Left forelimb (tissue), 1 donor: ENCODE measurements at places on chromosomes 7 and 10.

GRCh38 chr7:128924707-128925588, 12.8 kb upstream of the IRF5 start:
- DNase-seq: no peak

GRCh38 chr10:594584-595270, 94.7 kb downstream of the DIP2C start:
- DNase-seq: no peak

DNA sequence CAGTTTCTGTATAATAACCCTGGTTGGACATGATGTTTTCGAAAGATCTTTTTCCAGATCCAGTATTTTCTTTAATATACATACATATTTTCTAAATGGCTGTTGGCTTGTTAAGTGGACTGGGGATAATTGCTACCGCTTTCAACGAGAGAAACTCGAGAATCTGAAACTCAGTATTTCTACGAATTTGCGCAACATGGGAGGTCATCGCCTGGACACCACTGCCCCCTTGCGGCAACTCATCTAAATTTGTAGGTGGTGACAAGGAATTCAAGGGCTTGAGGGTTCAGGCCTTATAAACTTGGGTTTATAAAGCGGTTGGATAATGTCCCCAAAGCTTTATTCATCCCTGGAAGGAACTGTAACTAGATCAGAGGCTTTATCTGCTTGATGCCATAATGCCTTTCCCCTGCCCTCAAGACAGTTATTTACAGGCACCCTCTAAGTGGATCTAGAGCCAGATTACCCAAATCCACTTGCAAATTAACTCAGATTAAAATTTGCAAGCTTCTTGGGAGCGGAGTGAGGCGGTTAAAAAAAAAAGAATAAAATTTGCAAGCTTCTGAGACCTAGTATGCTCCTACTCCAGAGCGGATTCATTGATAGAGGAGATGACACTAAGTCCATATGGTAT, 21.3 kb upstream of the KCNK18 start:
- DNase-seq: no peak

DNA sequence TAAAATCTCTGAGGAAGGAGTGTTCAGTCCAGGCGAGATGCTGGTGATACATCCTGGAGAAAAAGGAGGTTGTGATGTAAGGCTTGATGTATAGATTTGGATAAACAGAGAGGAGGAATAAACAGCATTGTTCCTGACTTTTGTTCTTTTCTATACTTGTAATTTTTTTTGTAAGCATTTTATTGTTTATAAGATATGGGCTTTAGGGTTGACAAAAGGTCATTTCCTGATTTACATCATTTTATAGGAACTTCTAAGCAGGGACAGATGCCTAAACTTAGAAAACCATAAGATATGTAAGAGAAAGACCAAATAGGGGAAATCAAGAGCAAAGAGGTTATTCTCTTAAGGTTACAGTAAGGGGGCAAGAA, 16.7 kb upstream of the SLC26A4 start:
- DNase-seq: no peak
